ENCODE measurements at places on chromosomes 11 and 22.

DNA sequence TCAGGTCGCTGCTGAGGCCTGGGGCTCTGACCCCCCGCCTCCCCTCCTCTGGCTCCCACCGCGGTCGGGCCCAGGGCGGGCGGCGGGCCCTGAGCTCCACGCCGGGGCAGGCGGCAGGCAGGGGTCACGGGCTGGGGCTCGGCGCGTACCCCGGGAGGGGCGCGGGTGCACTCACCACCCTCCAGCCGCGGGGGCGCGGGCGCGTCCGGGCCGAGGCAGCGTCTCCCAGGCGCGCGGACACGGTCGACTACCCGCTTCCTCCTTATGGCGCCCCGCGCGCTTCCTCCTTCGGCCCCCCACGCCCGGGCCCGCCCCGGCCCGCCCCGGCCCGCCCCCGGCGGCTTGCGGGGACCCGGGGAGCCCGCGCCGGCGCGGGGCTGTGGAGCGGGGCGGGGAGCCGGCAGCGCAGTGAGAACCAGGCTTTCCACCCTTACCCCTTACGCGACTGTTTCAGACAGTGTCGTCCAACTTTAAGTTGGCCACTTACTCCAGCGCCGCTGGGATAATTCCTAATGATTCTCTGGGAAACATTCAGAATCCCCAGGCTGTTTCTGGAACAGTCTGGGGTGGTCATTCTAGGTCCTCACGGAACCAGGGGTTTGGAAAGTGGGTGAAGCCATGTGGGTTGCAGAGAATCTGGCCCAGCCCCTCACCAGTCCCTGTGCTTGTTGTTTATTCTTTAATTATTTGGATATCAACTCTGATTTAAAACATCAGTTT is at the start of gene BID:
Gene BID, minus strand, starts transcription at position 264 of the 720 bp plus-strand sequence. CDS start 24,353 bp downstream, outside the sequence.
- DNase-seq, result no peak

DNA sequence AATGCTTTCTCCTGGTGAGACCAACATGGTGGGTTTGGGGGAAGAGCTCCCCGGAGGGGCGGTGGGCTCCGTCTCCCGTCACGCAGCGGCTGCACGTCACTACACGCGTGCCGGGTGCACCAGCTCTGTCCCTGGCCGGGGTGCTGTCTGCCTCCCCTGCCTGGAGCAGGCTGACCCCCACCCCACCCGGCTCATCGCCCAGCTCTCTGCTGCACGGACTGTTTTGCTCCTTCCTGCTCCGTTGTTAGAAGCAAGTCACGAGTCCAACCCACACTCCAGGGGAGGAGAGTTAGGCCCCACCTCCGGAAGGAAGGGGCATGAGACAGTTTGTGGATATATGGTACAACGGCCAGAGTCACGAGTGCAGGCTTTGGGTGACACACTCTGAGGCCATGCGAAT is 364.9 kb downstream of the BRD1 start:
- DNase-seq, result no peak

- DNase-seq, result no peak
Observed at GRCh38 chr22:29328566-29329500, 13.3 kb upstream of the RASL10A start.

DNA sequence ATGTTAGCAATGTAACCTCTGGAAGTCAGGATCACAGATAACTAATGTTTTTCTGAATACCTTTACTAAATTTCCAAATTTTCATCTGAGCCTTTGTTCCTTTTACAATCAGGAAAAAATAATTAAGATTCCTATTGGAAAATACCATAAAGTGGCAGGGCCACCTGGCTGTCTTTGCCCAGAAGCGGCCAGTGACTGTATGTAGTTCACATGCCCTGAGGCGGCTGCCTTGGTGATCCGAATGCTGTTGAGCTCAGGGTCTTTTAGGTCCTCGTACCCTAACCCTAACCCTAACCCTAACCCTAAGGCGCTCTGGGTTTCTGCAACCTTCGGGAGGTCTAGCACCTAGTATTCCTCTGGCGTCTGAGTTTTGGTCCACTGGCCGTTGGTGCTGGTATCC is 8.5 kb upstream of the ARFGAP3 start:
- DNase-seq, result no peak

GRCh38 chr11:1462698-1462975 is 23.9 kb downstream of the MOB2 start:
- DNase-seq, result no peak

DNA sequence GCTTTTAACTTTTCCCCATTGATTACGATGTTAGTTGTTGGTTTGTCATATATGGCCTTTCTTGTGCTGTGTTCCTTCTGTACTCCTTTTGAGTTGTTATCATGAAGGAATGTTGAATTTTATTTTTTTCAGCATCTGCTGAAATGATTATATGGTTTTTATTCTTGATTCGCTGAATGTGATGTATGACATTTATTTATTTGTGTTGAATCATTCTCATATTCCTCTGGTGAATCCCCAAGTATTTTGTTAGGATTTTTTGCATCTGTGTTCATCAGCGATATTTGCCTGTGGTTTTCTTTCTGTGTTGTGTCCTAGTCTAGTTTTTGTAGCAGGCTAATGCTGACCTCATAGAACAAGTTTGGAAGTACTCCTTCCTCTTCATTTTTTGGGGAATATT is 78.2 kb downstream of the GGT1 start:
- no peak for DNase-seq

GRCh38 chr11:15114501-15115475 is at the start of gene INSC:
Gene INSC, plus strand, starts transcription at chr11:15114923. Its CDS starts 34,252 bp downstream, at chr11:15149175.
- DNase-seq, result no peak

- no peak for DNase-seq
Observed at GRCh38 chr11:43952401-43953342, 10.2 kb downstream of the C11orf96 start.

DNA sequence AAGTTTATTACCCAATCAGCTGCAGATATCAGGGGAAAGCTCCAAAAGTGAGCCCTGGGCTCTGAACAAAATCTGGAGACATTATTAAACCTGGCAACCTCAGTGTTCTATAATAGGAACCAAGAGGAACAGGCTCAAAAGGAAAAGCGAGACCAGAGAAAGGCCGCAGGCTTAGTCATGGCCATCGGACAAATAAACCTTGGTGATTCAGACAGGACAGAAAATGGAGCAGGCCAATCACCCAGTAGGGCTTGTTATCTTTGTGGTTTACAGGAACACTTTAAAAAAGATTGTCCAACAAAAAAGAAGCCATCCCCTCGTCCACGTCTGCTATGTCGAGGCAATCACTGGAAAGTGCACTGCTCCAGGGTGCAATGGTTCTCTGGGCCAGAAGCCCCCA is 7.7 kb upstream of the PANX1 start:
- no peak for DNase-seq

DNA sequence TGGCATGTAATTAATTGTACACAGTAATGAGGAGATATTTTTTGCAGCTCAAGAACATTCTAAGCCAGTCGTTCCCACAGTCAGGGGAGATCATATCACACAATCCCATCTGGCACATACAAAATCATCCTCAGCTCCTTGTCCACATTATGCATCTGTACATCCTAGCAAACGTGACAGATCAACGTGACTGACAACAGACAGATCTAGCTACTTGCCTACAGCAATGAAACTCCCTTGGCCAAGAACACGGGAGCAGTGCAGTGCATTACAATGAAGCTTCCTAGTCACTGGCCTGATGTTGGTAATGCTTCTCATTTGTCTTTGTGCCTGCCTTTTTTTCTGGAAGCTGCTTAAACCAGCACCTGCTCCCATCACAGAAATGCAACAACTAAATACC is 24.5 kb upstream of the GUCY1A2 start:
- no peak for DNase-seq

GRCh38 chr22:31287818-31288495 is 4.3 kb downstream of the PIK3IP1 start:
- no peak for DNase-seq

DNA sequence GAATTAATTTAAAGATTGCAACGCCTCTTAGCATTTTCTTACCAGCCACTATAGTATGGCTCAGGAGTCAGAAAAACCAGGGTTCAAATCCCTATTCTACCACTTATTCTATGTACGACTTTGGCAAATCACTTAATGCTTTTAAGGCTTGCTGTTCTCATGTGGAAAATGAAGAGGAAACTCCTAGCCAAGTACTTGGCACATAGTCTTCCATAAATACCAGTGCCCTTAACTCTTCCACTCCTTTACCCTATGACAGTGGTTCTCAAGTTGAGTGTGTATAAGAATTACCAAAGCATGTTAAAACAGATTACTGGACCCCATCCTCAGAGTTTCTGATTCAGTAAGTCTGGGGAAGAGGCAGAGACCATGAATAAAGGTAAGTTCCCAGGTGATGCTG is 107.6 kb downstream of the RBFOX2 start:
- no peak for DNase-seq

DNA sequence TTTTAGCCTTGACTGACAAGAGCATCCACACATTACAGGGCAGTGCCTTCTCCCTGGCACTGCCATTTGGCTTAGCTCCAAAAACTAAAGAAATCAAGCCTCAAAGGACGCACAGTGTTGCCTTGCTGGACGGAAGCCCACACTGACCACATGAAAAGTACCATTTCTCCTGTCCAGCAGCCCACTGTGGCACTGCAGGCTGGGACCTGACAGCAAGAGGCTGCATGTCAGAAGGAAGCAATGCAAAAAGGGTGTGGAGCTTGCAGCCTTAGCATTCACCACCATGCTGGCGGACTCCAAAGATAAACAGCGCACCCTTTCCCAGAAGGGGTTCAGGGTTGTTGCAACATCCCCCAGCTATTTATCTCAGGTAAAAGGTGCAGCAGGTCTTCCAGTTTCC is 109.3 kb upstream of the BMAL1 start:
- no peak for DNase-seq

GRCh38 chr22:38735126-38735464 is 20.7 kb downstream of the SUN2 start:
- no peak for DNase-seq

GRCh38 chr11:67282155-67282875 is 6.8 kb upstream of the ANKRD13D start:
- DNase-seq, result no peak

GRCh38 chr11:19725379-19726079 is 12.9 kb downstream of the NAV2 start:
- DNase-seq, result no peak

DNA sequence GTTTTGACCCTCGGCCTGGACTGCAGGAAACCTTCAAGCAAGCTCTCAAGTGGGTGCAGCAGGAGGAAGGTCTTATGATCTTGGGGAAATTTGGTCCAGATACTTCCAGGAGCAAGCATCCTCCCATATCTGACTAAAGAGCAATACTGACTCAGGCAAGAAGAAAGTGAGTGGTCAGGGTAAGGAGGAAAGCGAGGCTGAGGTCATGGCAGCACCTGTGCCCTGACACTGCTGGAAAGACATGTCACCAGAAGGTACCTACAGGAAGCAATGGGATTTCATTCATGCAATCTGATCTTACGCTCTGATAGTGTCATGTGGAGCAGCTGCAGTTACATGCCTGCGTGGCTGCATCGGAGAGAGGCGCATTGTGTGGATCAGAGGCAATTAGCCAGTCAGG is 6.5 kb upstream of the TOP3B start:
- DNase-seq, result no peak

DNA sequence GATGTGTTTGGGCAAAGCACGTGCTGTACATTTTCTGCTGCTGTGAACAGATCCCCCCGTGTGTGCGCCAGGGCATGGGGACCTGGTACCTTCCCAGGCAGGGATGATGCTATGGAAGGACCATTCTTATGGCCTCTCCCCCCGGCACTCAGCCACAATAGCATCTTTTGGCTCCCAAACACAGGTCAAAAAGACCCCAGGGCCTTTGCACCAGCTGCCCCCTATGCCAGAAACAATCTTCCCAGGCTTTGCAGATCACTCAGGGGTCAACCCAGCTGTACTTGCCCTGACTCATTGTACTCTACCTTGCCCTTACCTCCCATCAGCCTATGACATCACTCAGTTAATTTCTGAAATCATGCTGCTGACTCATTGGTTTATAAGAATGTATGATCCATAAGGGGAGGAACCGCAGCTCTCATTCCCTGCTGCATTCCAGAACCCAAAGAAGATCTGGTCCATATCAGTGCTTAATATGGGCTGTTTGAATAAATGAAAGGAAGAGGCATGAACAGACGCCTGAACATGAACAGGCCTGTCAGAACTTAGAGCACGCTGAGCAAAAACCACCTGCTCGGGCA is 100.7 kb downstream of the CELSR1 start:
- DNase-seq, result no peak

DNA sequence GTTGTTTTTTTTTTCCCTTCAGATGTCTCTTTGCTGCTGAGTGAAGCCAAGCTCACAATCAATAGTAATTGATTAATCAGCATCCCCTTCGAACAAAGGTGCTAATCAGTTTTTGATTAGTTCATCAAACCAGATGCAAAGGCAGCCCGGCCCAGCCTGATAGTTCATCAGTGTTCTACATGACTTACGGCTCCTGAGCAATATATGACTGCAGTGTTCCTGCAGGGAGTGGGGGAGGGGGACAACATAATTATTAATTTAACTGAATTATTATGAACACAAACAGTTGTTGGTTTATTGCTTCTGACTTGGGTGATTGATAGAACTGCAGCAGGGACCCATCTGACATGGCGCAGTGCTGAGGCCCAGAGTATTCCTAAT is 315.3 kb downstream of the CADM1 start:
- DNase-seq, result no peak

DNA sequence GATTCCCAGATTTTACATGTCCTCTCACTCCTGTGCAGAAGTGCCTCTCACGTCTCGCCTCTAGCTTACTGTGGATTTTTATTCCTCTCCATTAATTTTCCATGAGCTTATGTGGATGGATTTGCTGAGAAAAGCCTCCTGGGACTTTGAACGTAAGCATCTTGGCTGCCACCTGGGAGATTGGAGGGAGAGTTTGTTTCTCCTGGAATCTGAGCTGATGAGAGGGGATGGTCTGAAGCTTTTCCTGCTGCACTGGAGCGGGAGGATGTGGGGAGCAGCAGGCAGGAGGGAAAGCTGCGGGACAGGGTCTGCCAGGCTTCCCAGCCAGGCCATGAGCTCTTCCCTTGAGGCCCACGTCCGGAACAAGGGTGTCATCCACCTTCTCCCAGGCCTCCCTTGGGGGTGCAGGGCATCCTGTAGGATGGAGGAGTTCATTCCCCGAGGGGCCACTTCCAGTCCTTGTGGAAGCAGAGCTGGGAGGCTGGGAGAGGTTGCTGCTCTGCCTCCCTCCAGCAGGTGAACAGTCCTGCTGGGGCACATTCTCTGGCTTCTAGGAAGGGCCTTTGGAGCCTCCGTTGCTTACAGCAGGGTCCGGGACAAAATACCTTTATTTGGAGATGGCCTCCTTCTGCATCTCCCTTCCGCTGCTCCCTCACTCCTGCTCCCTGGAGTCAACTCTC is 3.6 kb upstream of the SHANK2 start:
- DNase-seq, result no peak

DNA sequence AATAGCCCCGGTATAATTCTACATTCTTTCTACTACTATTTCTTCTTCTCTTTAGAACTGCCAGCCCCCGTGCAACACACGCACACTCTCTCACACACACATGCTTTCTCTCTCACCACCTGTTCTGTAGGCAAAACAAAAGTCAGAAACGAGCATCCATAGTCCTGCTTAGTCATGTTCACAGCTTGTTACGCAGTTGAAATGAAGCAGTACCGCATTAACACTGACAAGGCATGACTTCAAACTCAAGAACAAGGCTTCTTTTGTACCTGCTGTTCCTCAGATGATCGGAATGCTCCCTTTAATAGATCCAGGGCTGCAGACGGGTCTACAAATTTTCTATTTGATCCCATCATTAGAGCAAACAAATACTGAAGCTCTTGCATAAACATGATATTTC is 42.2 kb downstream of the USP28 start:
- no peak for DNase-seq

GRCh38 chr22:40415531-40416266 is 45.3 kb downstream of the SGSM3 start:
- no peak for DNase-seq
